ENCODE measurements at places on chromosomes 12 and 14. TPM values are rescaled to one million over a fixed set of nuclear protein-coding genes. Genes with fewer than 3 reads are reported as not detected.

SYCP3 gene
- total RNA-seq, result not detected

CD27 gene
- not detected for total RNA-seq

SERPINA12 gene
- total RNA-seq, result not detected

CERS5 gene
- total RNA-seq, result 26.7 TPM

SLC7A7 gene
- 28.4 TPM for total RNA-seq

STON2 gene
- total RNA-seq, result 1.3 TPM

MRPL52 gene
- total RNA-seq, result 217 TPM

PLXNC1 gene
- 0.06 TPM for total RNA-seq

RBP5 gene
- total RNA-seq, result not detected

DACT1 gene
- 0.64 TPM for total RNA-seq

GRIN2B gene
- 3.9 TPM for total RNA-seq

VASH1 gene
- total RNA-seq, result 3.6 TPM

RD3L gene
- total RNA-seq, result not detected

KLRK1 gene
- not detected for total RNA-seq

CPNE6 gene
- total RNA-seq, result not detected

C12orf50 gene
- total RNA-seq, result 0.12 TPM

APOF gene
- total RNA-seq, result not detected

NIN gene
- 18.1 TPM for total RNA-seq

BRMS1L gene
- total RNA-seq, result 11.9 TPM

NKX2-1 gene
- total RNA-seq, result not detected

ARMH4 gene
- 1.5 TPM for total RNA-seq

Measured in A549 treated with Mapracorat at 1 μM for 4 hours (cell line).